ENCODE measurements at places on chromosomes 6 and 20.

GRCh38 chr20:4459081-4459480, 262.6 kb upstream of the PRND start:
- no peak for DNase-seq

DNA sequence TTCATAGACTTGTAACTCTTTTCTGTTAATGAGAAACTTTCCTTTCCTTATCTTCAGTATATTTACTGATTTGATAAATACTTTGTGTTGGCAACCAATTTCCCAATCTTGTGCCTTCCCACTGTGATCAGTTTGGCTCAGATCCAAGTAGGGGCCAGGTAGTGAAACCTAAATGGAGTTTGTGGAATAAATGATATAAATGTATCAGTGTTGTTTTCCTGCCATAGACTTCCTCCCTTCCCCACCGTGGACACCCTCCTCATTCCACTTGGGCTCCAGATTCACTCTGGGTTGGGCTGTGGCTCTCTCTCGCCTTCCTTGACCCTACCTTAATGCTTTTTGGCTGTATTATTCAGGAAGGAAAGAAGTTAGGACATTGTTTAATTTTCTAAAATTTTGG, 1.3 kb downstream of the ZKSCAN3 start:
- no peak for DNase-seq

GRCh38 chr6:45430590-45431202, 53.0 kb upstream of the SUPT3H start:
- no peak for DNase-seq

GRCh38 chr6:33036535-33036934, 27.1 kb upstream of the HLA-DOA start:
- no peak for DNase-seq

DNA sequence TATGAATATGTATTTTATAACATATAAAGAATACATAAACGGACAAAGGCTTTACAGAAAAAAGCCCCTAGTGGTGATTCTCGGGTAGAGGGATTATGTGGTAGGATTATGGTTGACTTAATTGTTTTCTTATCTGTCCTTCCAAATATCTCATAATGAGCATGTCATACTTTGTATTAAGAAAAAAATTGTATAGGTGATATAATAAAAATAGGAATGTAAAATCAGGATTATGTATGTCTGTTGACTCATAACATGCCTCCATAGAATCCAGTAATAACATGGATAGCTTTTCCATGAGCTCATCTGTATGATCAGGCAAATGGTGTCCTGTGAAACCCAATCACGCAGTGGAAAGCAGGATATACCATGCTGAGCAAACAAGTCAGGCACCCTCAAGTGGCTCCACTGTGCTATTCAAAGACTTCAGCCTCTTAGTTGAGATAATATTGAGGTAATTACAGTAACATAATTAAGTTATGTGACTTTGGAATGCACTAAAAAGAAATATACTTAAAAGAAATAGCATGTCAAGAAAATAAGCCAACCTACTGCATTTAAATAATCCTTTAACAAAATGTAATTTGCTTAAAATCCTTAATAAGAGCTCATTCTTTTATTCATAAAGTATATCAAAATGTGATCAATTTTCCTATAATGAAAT, 39.6 kb upstream of the PRELID3B start:
- no peak for DNase-seq

GRCh38 chr20:24640686-24641085, 171.3 kb downstream of the SYNDIG1 start:
- DNase-seq, result no peak

DNA sequence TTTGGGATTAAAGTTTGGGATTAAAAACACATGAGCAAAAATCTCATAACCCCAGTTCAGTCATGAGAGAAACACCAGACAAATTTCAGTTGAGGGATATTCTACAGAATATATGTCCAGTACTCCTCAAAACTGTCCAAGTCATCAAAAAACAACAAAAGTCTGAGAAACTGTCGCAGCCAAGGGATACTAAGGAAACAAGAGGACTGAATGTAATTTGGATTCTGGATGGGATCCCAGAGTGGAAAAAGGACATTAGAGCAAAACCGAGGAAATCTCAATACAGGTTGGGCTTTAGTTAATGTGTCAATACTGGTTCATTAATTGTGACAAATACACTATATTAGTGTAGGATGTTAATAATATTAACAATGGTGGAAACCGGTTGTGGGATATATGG, 219.3 kb downstream of the BCKDHB start:
- DNase-seq, result no peak

- DNase-seq, result no peak
These were observed 128.2 kb downstream of the COL12A1 start for GRCh38 chr6:75077701-75078100.

GRCh38 chr6:158131926-158132325, 36.1 kb downstream of the SERAC1 start:
- DNase-seq, result no peak

DNA sequence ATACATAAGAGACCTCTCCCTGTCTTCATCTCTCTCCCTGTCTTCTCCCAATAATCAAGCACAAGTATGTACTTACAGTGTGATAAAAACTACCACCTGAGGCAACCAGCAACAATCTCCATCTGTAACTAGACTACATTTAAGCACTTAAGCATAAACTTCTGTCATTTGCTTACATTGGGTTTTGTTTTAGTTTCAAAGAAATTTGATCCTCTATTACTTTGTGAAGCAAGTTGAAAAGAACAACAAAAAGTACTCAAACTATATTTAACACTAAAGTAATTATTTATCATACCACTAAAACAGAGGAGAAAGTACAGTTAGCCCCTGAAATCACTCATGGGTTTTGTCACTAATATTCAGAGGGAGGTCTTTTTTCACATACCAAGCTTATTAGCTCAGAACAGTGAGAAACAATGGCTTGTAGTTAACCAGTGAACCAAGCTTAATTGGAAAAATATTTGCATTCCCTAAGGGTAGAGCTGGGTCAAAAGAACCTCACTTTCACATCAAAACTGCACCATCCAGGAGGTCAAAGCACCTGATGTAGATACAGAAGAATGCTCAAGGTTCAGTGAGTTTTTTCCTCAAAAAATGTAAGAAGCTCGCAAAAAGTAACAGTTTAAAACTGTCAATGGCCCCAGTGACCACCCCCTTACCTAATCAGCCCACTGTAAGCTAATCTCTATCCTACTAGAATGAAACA, 34.1 kb downstream of the DCDC2 start:
- no peak for DNase-seq

DNA sequence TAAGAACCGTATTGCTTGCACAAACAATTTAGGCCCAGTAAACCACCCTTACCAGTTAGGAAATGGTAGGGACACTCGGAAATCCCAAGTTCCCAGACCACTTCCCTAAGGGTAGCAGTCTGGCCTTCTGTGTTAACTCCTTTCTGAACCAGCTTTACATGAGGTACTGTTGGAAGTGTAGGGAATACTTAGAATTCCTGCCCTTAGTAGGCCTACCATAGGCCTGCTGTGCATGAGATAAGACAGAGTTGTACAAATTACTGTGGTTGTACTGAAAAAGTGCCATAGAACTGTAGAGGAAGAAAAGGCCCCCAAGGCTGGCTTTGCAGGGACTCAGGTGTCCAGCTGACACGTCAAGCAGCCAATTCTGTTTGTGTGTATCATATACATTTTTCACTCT, 11.1 kb downstream of the RPRD1B start:
- no peak for DNase-seq

- DNase-seq, result no peak
These were observed 94.1 kb upstream of the BMP5 start for GRCh38 chr6:55969526-55969925.

- DNase-seq, result no peak
These were observed 100.1 kb upstream of the INSM1 start for GRCh38 chr20:20267685-20268370.

DNA sequence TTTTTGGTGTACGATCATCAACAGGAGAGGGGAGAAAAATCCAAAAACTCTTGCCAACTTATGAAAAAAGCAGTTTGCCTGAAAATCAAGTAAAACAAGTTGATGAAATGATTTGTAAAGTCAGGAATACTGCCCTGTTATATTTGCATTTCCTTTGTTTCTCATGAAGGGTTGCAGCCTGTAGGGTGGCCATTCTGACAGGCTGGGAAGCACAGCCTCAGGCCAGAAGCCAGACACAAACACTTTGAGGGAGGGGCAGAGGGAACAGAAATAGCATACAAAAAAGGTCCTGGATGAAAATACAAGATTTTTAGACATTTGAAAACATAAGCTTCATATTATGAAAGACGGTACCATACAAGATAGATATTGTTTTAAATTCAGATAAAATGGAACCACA, 109.8 kb downstream of the DTNBP1 start:
- DNase-seq, result no peak

Measured in activated T-cell treated with anti-CD3 and anti-CD28 coated beads, Interleukin-2, amount 50 U/mL, for 24 hours (primary cell).